ENCODE measurements at places on chromosomes 7 and 10. TPM values are rescaled to one million over a fixed set of nuclear protein-coding genes. Genes with fewer than 3 reads are reported as not detected.

DNA sequence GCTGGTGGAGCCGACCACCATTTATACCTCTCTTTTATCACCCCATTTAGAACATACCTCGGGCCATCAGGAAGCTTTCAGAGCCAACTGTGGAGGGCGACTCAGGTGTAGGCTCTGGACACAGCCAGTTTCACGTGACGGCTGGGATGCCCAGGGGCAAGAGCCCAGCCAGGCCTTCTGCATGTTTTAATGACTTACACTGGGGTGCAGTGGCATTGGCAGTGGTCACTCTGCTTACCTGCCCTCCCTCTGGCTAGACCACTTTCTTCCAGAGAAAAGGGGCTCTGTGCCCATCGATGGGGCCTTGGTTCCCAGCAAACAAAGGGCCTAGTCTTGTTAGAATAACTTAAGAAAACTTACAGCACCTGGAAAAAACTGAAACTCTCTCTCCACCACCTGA, 50.0 kb downstream of the PNLIPRP2 start:
- no peak for DNase-seq

- peak; percentile 49 for DNase-seq
These were observed 766 bp upstream of the ZMYND11 start for GRCh38 chr10:134247-135131.

DNA sequence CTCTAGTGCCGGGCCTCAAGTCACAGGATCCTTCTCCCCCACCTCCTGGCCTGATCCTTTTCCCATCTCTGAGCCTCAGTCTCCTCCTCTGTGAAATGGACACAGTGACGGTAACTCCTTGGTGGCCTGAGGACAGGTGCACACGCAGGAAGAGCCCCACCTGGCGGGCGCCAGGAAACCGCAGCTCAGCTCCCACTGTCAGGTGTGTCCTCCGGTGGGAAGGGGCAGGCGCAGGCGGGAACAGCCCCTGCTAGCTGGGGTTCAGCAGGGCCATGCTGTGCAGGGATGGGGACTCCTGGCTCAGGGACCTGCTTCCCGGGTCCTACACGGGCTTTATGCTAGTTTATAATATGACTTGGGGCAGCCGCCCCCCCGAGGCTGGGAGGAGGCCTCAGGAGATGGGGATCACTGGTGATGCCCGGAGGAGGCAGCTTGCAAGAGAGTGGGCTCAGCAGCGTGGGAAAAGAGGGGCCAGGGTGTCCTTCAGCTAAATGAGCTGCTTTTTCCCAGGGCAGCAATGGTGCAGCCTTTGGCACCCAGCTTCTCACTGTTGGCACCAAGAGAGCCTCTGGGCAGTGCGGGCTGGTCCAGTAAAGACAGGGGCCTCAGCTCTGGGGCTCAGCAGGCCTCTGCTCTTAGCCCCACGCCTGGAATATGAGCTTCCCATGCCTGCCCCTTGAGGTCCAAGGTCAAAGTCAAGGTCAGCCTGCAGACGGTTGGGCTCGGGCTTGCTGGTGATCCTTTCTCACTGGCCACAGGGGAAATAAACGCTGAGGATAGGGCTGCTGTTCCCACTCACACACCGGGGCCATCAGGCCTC, 68.0 kb upstream of the FAM20C start:
- no peak for DNase-seq

DNA sequence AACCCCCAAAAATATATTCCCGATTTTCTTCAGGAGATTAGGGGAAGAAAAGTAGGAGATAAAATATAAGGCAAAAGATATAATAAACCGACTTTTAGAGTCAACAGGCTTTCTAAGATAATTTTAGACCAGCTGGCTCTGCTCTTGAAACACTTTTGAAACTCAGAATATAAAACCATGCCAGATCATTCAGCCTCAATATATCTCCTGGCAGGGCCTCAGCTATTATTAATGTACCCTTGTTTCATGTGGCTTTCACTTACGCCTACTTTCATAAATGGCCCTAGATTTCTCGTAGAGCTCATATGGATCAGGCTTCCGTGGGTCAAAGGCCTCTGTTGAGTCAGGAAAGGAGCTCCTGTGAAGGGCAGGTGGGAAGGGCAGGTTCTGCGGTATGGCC, 396.0 kb downstream of the PHTF2 start:
- no peak for DNase-seq

GRCh38 chr7:93622036-93623033, 47.8 kb upstream of the CALCR start:
- no peak for DNase-seq

DNA sequence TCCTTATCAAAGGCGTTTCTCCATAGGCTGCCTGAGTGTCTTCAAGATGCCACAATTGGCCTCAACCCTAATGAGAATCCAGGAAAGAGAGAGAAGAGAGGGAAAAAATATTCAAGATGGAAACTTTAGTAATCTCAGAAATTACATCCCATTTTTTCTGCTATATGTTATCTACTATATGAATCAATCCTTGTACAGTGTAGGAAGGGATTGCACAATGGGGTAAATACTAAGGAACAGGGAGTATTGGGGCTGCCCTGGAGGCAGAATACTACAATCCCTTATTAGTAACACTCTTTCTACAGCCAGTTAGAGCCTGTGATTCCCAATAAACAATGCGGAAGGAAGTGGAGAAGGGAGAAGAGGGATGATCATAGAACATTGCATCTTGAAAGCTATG, 27.9 kb downstream of the TFPI2 start:
- no peak for DNase-seq

GRCh38 chr7:44329888-44330287, 4.5 kb upstream of the CAMK2B start:
- no peak for DNase-seq

TES gene
- total RNA-seq, result 31.7 TPM

Measured in cerebellum (tissue), 4 donors.